ENCODE measurements at places on chromosomes 12 and 14.

DNA sequence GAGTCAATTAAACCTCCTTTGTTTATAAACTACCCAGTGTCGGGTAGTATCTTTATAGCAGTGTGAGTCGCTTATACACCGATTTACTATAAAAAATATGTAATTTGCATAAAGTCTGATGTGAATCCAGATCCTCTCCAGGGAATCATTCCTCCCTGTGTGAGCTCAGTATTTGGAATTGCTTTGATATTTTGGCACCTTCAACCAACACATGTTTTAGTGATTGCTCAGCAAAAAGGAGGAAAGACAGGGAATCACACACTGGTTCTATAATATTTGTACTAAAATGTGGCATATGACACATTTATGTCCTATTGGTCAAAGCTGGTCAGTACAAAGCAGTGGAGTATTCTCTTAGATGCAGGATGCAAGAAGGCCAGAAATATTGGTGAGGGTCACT lies 703.9 kb upstream of the ATXN7L3B start:
- no peak for DNase-seq

DNA sequence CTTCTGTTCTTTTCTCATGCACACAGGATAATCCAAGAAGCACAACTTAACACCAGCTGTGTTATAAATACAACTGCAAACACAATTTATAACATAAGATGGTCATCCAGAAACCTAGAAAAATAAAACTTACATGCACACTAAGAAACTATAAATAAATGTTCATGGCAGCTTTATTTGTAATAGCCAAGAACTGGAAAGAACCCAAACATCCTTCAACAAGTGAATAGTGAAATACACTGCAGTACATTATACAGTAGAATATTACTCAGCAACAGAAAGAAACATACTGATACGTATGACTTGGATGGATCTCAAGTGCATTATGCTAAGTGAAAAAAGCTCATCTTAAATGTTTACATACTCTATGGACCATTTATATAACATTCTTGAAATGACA lies 132.7 kb downstream of the SPTSSA start:
- DNase-seq: no peak

DNA sequence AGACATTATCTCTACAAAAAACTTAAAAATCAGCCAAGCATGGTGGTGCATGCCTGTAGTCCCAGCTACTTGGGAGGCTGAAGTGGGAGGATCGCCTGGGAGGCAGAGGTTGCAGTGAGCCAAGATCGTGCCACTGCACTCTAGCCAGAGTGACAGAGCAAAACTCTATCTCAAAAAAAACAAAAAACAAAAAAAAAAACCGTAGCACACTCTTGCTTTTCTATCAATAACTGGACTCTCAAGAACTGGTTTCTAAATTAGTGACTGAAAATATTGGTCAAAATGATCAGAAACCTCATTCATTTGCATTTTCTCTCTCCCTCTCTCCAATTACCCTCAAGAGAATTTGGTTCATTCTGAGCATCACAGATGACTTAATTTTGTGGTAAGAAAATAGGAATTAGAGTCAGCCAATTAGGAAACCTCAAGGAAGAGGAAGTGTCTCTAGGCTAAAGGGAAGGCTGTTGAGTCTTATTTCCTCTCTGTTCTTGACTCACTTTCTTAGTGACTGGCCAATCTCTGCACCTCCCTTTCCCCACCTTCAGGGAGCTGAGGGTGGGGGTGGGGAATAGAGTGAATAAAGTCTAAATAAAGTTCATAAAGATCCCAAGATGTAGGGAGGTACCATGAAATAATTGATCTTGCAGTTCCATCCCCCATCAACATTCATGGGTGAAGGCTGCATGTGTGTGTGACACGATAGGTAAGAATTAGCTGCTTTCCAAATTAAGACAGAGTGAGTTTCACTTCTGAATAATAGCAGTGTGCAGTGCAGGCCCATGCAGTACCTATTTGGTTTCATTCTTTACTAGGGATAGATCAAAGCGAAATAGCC lies 6.8 kb upstream of the PSMA6 start:
- DNase-seq: peak; percentile 25

- peak; percentile 8 for DNase-seq
Measured at GRCh38 chr14:21978184-21978998, 304.8 kb upstream of the OR4E1 start.

DNA sequence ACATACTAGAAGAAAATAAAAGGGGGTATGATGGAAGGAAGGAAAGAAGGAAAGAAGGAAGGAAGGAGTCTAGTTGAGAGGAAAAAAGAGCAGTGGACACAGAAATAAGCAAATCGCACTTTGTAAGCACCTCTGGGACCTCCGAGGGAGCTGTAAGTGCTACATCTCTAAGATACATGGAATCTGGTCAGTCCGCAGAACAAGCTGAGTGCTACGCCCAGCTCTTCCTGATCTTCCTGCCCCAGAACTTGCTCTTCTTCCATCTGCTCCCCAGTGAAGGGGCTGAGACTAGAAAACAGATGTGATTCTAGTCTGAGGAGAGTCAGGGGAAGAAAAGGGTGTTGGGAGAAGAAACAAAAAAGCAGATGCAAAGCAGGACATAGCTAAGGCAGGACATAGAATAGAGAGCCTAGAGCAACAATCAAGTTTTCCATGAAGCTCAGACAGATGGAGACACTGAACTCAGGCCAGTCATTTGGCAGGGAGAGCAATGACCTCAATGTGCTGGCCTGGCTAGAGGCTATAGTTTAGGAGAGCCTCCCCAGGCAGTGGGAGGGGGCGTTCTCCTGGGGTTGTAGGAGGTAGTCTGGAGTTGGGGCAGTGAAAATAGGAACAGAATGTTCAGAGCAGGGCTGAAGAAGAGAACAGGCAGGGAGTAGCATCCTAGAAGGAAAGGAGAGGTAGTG lies 1.7 kb upstream of the MFAP5 start:
- DNase-seq: no peak

Data from LHCN-M2 (cell line).